ENCODE measurements at places on chromosomes 6 and 20.

DNA sequence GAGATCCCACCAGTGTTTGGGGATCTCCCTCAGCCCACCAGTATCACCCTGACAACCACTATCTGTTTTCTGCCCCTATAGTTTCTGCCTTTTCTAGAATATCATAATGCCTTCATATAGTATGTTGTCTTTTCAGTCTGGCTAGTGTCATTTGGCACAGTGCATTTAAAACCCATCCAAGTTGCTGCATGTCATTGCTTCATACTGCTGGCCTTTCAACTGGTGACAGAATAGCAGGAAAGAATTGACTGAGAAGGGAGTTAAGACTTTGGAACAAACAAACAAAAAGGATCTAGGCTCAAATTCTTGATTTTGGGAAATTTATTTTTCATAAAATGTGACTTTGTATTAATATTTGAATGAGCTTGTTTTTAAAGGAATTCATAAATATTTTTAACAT is 4.5 kb downstream of the LMBRD1 start:
- no peak overlapping the region for H3K27ac ChIP-seq
- DNase-seq, result no peak
- H3K4me1 ChIP-seq, result peaks cover 23% of the 10 kb centered on the region
- H3K27me3 ChIP-seq, result no peaks in the 10 kb centered on the region
- peaks cover 22% of the 10 kb centered on the region for H3K36me3 ChIP-seq

DNA sequence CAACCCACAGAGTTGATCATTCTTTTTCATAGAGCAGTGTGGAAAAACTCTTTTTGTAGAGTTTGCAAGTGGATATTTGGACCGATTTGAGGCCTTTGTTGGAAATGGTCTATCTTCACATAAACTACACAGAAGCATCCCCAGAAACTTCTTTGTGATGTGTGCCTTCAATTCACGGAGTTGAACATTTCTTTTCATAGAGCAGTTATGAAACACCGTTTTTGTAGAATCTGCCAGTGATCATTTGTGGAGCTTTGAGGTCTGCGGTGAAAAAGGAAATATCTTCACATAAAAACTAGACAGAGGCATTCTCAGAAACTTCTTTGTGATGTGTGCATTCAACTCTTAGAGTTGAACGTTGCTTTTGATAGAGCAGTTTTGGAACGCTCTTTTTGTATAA is 618.4 kb upstream of the ZNF337 start:
- no peak overlapping the region for H3K27ac ChIP-seq
- no peak overlapping the region for H3K4me3 ChIP-seq
- no peak for DNase-seq
- no peaks in the 10 kb centered on the region for H3K27me3 ChIP-seq
- peaks cover 1% of the 10 kb centered on the region for H3K4me1 ChIP-seq

DNA sequence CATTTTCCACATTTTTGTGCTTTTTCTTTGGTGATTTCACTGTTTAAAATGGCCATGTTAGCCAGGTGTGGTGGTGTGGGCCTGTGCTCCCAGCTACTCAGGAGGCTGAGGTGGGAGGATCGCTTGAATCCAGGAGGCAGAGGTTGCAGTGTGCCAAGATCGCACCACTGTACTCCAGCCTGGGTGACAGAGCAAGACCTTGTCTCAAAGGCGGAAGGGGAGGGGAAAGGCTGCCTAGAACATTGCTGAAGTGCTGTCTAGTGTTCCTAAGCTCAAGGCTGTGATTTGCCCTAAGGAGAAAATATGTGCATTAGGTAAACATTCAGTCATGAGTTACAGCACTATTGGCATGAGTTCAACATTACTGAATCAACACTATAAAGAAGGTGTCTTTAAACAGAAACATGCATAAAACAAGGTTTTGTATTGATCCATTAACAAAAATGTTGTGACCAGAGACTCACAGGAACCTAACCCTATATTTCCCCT is 14.0 kb downstream of the ZC2HC1B start:
- H3K27ac ChIP-seq, result no peak overlapping the region
- H3K4me3 ChIP-seq, result no peak overlapping the region
- DNase-seq, result no peak
- H3K27me3 ChIP-seq, result no peaks in the 10 kb centered on the region
- H3K36me3 ChIP-seq, result peaks cover 3% of the 10 kb centered on the region

GRCh38 chr6:161951126-161951525 is 677.3 kb upstream of the AGPAT4 start:
- no peak for DNase-seq
- H3K27me3 ChIP-seq, result no peaks in the 10 kb centered on the region
- H3K4me3 ChIP-seq, result no peak overlapping the region
- H3K27ac ChIP-seq, result no peak overlapping the region
- no peaks in the 10 kb centered on the region for H3K4me1 ChIP-seq
- no peaks in the 10 kb centered on the region for H3K36me3 ChIP-seq

DNA sequence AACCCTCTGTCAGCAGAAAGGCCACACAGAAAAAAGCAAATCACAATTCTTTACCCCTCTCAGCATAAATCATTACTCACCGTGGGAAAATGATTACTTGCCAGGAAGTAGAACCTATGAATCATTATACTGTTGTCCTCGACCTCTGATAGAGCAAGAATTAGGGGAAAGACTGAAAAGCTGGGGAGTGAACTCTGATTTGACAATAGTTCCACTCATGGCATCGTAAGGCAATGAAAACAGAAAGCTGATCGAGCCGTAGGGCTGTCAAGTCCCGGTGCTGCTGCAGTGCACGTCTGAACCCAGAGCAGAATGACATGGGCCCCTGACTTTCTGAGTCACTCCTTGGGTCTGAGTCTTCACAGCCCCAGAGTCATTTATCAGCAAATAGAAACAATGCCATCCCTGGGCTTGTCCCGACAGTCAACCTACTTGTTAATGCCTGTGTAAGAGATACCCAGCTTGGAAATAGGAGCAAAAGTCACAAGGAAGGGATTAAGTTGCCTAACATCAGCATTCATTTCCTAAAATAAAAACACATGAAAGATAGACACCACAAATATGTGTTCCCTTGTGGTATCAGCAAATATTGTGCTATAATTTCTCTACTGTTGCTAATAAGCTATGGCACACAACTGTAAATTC is 224.8 kb upstream of the MARCKS start:
- no peak overlapping the region for H3K27ac ChIP-seq
- H3K4me3 ChIP-seq, result no peak overlapping the region
- no peaks in the 10 kb centered on the region for H3K27me3 ChIP-seq
- DNase-seq, result peak; percentile 15
- no peaks in the 10 kb centered on the region for H3K36me3 ChIP-seq

- H3K36me3 ChIP-seq, result no peaks in the 10 kb centered on the region
- no peaks in the 10 kb centered on the region for H3K27me3 ChIP-seq
- no peak overlapping the region for H3K4me3 ChIP-seq
- H3K27ac ChIP-seq, result no peak overlapping the region
Measured at GRCh38 chr6:23199541-23199940, 630.2 kb downstream of the HDGFL1 start.

DNA sequence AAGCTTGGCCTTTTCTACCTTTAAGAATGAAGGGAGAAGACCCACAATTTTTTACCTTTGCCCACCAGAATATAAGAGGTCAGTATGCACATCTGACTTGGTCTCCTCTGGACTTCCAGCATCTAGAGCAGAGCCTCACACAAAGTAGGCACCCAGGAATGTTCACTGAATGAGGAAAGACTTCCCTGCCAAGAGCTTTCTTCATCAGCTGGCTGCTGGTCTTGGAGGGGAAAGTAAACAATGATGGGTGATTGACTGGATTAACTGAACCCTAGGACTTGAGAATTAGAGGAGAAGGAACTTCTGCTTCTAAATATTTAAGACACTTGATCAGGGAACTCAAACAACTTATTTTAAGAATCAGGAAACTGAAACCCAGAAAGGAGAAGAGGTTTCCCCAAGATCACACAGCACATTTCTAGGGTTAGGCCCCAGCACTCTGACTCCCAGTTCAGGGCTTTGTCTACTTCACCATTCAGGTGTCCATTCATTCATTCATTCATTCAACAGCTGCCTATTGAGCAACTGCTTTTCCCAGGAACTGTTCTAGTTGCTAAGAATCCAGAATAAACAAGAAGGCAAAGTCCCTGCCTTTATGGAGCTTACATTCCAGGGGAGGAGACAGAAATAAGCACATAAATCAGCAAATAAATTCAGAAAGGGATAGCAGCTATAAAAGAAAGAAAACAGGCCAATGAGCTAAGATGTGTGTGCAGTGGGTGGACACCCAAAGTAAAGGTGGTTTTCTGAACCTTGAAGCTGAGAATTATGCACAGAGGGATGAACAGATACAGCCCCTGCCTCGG is 216.9 kb upstream of the LRFN2 start:
- peaks cover 7% of the 10 kb centered on the region for H3K27me3 ChIP-seq
- no peaks in the 10 kb centered on the region for H3K36me3 ChIP-seq
- H3K4me3 ChIP-seq, result no peak overlapping the region
- H3K27ac ChIP-seq, result no peak overlapping the region
- no peak for DNase-seq

DNA sequence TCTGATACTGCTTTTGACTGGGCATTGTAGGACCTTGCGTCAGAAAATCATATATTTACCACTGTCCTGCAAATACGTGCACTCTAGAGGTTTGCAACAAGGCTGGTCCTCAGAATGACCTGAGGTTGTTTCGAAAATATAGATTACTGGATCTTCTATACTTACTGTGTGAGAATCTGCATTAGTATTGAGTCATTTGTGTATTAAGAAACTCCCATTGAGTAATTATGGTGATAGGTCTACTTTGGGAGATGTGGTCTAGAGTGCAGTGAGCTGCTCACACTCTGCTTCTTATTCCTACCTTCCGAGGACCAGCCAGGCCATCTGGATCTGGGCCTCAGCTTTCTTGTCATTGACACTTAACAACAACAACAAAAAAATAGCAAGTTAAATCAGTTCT is 9.6 kb downstream of the KLHL32 start:
- peaks cover 1% of the 10 kb centered on the region for H3K4me1 ChIP-seq
- no peak for DNase-seq
- no peak overlapping the region for H3K27ac ChIP-seq
- no peaks in the 10 kb centered on the region for H3K36me3 ChIP-seq
- no peaks in the 10 kb centered on the region for H3K27me3 ChIP-seq
- no peak overlapping the region for H3K4me3 ChIP-seq

DNA sequence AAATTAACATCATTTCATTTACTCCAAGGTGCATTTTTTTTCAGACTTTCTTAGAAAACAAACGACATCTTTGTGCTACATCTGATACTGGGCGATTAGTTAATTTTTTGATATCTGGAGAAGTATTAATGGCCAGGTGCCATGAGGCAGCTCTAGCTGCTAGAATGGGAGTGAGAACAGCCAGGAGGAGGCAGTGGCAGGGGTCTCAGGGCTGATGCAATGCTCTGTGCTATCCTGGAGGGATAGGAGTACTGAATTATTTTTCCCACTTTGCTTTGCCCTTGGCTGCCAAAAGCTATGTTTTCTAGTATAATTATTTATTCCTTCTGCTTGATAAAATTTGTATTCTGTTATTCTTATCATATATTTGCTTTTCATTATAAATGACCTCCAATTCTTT is 133.6 kb upstream of the NOX3 start:
- no peak overlapping the region for H3K27ac ChIP-seq
- no peak for DNase-seq
- no peaks in the 10 kb centered on the region for H3K4me1 ChIP-seq

DNA sequence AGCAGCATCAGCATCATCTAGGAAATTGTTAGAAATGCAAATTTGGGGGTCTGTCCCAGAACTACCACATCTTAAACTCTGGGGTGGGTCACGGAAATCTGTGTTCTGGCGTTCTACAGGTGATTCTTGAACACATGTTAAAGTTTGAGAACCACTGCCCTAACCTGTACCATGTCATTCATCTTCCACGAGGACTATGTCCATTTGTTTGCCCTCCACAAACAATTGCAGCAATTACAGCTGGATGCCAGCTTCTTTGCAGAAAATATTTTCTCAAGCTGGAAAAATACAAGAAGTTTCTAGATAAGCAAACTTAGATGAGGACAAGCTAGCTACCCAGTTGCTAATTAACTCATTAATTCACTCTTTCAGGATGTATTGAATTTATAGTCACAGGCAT is 54.1 kb downstream of the MAFB start:
- no peaks in the 10 kb centered on the region for H3K36me3 ChIP-seq
- H3K27me3 ChIP-seq, result no peaks in the 10 kb centered on the region
- H3K4me3 ChIP-seq, result no peak overlapping the region
- H3K4me1 ChIP-seq, result no peaks in the 10 kb centered on the region
- DNase-seq, result no peak

DNA sequence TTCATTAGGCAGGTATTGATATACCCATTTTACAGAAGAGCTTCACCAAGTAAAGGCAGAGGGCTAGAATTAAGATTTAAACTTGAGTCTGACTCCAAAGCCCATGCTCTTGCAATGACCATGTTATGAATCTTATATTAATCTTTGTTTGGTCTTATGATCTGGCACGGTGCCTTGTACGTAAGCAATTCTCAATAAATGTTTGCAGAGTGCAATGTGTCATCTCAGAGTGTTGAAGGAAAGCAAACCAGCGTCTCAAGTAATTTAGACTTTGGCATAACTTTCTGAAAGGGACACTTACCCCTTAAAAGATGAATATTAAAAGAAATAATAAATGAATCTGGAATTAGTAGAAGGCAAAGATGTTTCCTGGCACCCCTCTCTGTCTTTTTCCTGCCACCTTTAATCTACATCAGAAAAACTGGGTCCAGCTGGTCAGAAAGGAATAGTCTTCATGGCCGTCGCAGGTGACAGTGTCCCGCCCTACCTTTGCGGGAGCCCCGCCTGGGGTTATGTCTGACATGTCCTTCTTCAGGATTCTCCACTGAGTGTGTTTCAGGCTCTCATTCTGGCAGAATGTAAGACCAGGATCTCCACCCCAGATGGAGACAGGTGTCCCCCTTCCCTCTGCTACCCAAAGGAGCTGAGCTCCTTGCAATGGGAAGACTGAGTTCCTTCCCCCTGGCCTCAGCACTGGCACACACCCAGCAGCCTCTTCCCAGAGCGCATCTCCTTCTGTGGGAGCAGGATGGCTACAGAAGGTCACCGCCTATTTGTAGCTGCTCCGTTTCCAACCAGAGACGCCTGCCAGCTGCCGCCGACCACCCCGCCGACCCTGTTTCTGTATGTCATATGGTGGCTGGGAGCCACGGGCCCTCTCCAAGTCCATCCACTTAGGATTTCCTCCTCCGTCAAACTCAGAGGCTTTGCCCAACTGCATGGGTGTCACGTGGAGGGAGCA is 266.3 kb upstream of the ECI2 start:
- no peak overlapping the region for H3K4me3 ChIP-seq
- no peak overlapping the region for H3K27ac ChIP-seq
- no peaks in the 10 kb centered on the region for H3K27me3 ChIP-seq
- no peaks in the 10 kb centered on the region for H3K36me3 ChIP-seq
- no peak for DNase-seq

DNA sequence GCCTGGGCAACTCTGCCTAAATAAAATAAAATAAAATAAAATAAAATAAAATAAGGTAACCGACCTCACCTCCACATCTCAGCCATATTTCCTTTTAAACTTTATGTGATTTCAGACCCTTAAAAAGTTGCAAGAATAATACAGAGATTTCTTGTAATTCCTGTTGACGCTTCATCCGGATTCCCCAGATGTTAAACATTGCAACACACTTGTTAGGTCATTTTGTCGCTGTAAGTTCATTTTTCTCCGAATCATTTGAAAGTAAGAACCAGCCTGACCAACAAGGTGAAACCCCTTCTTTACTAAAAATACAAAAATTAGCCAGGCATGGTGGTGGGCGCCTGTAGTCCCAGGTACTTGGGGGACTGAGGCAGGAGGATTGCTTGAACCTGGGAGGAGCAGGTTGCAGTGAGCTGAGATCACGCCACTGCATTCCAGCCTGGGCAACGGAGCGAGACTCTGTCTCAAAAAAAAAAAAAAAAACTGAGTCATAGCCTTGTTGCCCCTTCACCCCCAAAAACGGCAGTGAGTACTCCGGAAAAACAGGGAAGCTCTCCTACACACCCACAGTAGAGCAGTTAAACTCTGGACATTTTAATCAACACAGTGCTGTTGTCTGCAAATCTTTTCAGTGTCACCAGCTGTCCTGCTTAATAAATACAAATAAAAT is 5.9 kb downstream of the PYGB start:
- H3K27me3 ChIP-seq, result no peaks in the 10 kb centered on the region
- no peak overlapping the region for H3K27ac ChIP-seq
- DNase-seq, result no peak
- H3K4me1 ChIP-seq, result peaks cover 18% of the 10 kb centered on the region
- no peak overlapping the region for H3K4me3 ChIP-seq
